Aorta (tissue), 5 donors: ENCODE measurements at places on chromosomes 2 and 18.

GRCh38 chr2:177187631-177188312 lies 24.8 kb upstream of the HNRNPA3 start:
- DNase-seq, result no peak

GRCh38 chr2:167187049-167187727 lies 298.9 kb downstream of the XIRP2 start:
- DNase-seq, result no peak

DNA sequence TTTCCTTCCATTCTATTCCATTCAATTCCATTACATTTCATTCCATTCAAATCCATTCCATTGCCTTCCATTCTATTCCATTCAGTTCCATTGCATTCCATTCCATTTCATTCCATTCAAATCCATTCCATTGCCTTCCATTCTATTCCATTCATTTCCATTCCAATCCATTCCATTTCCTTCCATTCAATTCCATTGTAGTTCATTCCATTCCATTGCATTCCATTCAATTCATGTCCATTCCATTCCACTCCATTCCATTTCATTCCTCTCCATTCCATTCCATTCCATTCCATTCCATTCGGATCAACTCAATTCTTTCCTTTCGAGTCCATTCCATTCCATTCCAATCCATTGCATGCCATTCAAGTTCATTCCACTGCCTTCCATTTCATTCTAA lies 1128.3 kb downstream of the RPIA start:
- DNase-seq, result no peak

DNA sequence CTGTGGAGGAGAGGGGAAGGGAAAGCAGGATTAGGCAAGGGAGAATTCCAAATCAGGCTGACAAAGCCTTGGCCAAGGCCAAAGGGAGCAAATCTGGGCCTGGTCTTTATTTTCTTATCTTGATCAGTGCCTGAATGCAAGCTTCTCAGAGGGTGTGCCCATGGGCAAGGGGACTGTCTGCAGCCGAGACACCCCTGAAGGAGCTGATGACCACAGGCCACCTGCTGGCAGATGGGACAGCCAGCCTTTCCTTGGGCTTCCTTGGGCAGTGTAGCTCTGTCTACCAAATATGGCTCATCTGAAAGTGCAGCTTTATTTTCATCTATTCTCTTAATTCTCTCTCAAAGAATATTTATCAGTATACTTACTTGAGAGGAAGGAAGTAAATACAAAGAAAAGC lies 117.0 kb downstream of the PKP4 start:
- no peak for DNase-seq

DNA sequence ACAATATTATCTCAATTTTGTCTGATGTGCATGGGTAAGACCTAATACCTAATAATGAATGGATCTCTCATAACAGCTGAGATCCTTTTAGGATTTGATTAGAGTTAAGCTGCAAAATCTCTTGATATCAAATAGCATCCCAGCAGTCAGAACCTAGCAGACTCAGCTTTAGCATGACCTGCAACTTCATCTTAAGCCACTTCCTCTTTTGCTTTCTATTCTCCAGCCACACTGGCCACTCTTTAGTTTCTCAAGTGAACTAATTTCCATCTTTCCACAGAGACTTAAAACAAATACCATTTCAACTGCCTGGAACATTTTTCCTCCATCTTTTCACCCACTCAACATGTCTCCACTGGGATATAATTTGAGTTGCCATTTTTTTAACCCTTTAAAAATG lies 1251.6 kb upstream of the ZEB2 start:
- no peak for DNase-seq

DNA sequence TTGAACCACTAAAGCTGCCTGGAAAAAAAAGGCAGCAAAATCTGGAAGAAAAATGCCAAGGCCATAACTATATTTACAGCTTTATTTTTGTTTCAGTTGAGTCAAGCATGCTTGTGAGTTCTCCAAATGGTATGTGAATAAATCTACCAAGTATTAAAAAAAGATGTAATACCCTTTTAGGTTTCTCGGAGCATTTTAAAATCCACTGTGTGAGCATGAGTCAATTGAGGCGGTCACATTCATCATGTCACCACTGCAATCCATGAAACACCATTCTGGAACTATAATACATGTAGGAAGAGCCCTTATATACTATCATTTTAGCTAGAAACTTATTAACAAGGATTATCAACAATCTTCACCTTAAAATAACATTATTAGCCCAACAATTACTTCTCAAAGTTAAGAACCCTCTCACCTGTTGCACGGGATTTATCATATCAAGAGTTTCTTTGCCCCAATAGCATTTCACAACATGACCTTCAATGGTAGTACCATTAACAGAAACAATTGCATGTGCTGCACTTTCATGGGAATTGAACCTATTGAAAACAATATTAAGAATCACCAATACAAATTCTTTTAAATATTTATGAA lies 24.2 kb upstream of the C2orf42 start:
- no peak for DNase-seq

DNA sequence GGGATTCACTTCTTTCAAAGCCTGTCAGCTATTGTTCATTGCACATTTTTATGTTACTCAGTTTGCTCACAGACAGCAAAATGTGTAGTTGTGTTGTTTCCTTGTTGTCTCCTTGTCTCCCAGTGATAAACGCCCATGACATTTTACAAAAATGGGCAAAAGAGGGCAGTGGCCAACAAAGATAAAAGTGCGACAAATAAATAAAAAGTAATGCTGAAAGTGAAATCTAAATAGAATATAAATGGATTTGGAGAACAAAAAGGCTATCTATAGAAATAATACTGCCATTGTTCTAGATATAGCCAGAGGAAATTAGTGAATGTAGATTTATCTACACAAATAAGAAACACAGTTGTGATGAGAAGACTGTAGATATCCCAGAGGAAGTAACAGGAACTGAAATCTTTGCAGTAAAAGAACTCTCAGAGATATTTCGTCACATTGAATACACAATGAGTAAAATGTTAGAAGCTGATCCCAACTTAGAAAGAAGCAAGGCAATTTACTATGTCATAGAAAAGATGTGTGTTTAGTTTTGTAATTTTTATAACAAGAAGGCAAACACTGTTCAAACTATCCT lies 1186.2 kb upstream of the FAM98A start:
- DNase-seq, result no peak

GRCh38 chr2:207459990-207460757 lies 69.6 kb upstream of the CREB1 start:
- no peak for DNase-seq

DNA sequence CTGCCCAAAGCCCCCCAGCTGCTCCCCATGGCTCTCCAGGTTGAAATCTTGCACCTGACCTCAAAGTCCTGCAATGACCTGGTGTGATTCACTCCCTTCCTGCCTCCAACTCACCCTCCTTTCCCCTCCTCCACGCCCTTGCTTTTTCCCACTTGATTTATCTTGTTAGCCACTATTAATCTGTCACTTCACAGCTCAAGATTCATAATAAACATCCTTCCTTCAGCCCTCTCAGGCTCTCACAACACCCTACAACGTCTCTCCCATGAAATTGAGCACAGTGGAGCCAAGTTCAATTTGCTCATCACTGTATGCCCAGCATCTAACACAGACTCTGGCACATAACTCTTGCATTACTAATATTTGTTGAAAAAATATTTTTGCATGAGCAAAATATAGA lies 85.6 kb upstream of the SLC35G4 start:
- no peak for DNase-seq

- no peak for DNase-seq
Observed at GRCh38 chr2:121285926-121286325, 924 bp upstream of the TFCP2L1 start.

GRCh38 chr2:42492691-42493467 lies 903 bp downstream of the KCNG3 start:
- DNase-seq, result no peak

GRCh38 chr2:208255557-208256106 lies 761 bp upstream of the IDH1 start:
- DNase-seq, result no peak

DNA sequence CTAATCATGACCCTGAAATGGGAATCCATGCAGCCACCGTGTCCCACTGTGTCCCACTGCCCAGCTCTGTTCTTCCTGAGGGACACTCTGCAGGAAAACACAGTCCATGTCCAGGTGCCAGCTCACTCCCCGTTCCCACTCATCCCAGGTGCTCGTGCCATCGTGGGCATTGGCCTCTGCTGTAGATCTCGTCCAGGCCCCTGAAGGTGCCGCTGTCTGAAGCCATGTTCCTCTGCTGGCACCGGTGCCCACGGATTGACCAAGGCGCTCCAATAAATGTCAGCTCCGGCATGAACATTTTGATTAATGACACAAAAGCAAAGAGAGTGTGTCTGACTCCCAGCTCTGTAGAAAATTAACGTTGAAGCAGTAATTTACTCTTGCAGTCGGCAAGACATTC lies 280.1 kb upstream of the SALL3 start:
- no peak for DNase-seq

DNA sequence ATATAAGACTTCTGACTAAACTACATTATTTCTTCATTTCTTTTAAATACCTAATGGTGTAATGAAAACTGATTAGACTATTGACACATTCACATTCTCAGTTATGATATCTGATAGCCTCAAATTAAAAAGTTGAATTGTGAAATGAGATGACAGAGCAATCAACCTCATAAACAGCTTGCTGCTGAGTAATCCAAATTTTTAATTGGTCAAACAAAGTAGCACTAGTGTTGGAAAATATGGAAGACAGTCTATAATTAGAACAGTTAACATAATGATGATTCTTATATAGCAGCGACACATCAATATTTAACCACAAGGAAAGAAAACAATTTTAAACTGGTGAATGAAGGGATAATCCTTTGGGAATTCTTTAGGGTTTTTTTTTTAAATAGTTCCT lies 91.9 kb upstream of the LRP1B start:
- no peak for DNase-seq

DNA sequence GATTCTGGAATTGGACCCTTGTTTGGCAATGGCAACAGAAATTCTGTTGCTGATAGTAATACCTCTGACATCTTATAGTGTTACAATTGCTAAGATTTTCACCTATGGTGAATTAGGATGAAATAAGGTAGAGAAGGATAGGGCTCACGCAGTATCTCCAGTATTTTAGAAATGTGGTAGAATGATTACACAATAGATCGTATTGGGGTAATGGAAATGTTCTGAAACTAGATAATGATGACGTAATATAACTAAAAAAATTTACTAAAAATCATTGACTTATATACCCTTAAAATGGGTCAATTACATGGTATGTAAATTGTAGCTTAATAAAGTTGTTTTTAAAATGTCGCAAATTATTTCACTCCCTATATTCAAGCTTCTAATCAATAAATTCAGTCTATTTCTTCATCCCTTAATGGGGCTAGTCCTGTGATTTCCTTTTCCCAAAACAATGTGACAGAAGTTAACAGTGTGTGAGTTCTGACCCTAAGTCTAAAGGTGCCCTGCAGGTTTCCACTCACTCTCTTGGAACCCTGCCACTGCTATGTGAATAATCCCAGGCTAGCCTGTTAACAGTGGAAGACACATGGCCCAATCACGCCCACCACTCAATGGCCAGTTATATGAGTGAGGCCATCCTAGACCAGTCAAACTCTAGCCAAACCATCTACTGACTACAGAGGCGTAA lies 31.2 kb downstream of the USP37 start:
- no peak for DNase-seq

GRCh38 chr2:50181212-50181611 lies 850.7 kb downstream of the NRXN1 start:
- no peak for DNase-seq

DNA sequence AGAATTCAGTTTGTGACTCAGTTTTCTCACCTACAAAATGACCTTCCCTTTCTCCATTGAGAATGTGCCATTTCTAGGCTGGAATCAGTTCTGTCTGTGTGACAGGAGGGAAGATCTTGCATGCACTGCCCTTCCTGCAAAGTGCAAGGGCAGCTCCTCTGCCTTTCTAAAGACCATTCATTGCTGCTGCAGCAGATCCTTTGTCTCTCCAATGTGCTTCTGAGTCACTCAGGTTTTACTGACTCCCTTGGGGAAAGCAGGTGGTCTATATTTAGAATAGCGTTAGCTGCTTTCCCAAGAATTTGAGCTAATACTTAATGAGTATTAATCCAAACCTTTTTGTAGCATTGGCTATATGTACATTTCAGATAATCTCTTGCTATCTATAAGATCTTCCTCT lies 62.5 kb downstream of the DAW1 start:
- no peak for DNase-seq

- DNase-seq, result no peak
Observed at GRCh38 chr2:226561962-226562361, 237.7 kb downstream of the IRS1 start.

DNA sequence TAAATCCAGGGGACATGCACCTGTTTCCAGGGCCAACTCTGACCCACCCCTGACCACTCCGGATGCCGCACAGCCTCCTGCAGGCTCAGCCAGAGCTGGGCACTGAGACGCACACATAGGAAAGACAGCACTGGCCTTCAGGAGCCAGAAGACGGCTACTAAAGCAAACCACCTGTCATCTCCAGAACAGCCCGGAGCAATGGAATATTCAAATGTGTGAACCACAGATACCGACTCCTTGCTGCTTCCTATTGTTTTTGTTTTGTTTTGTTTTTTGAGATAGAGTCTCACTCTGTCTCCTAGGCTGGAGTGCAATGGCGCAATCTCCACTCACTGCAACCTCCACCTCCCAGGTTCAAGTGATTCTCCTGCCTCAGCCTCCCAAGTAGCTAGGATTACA lies 94.0 kb downstream of the LAMA1 start:
- no peak for DNase-seq

- no peak for DNase-seq
Observed at GRCh38 chr18:57619876-57620275, 1.8 kb downstream of the NARS1 start.

DNA sequence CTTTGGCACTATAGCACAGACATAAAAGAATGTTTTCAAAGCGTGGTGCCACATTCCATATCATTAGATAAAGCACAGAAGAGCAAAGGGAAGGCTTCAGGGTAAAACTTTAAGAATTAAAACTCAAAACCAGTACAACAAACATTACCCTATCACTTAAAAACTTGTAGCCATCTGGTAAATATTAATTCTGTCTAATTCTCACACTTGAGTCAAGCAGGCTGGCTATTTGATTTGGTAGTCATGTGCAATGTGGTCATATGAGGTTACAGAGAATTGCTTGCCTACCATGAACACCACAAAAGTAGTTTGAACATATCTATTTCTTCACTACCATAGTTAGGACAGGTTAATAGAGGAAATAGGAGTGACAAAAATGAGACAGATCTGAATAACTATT lies 244.9 kb downstream of the IRS1 start:
- no peak for DNase-seq
